ENCODE measurements at places on chromosomes 1 and 21.

DNA sequence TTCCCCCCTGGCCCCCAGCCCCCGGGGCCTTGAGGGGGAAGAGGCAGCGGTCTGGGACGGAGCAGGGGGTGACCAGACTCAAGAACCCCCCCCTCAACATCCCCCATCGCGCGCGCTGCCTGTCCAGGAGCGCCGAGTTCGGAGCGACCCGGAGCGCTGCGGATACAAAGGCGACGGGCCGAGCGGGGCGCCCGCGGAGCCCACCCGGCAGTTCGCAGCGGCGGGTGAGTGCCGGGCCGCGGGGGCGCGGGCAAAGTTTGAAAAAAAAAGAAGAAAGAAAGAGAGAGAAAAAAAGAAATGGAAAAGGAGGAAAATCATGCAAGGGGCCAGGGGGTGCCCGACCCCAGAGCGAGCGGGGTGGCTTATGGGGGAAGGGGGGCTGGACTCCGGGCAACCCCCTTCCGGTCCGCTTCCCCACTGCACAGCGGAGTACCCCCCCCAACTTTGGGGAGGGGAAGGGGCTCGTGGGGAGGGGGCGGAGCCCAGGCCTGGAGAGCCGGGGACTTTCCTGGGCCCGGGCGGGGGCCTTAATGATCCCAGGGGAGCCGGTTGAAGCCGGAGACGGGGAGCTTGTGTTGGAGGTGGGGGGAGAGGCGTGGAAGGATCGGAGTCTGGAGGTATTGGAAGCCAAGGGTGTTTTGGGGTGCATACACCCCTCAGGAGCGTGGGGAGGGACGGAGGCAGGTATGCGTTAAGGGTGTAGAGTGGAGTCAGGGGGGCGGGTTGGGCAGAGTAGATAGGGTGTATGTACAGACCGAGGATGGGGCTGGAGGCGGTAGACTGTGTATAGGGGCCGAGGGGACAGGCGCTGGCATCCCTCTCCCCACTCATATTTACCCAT lies 502 bp downstream of the VANGL2 start:
- DNase-seq = no peak

GRCh38 chr1:151001602-151002001 lies 5.1 kb downstream of the MINDY1 start:
- no peak for DNase-seq

- DNase-seq = no peak
Observed at GRCh38 chr1:248834343-248834940, 3.6 kb upstream of the ZNF672 start.

- DNase-seq = no peak
Observed at GRCh38 chr1:198640174-198640573, 1.3 kb downstream of the PTPRC start.

DNA sequence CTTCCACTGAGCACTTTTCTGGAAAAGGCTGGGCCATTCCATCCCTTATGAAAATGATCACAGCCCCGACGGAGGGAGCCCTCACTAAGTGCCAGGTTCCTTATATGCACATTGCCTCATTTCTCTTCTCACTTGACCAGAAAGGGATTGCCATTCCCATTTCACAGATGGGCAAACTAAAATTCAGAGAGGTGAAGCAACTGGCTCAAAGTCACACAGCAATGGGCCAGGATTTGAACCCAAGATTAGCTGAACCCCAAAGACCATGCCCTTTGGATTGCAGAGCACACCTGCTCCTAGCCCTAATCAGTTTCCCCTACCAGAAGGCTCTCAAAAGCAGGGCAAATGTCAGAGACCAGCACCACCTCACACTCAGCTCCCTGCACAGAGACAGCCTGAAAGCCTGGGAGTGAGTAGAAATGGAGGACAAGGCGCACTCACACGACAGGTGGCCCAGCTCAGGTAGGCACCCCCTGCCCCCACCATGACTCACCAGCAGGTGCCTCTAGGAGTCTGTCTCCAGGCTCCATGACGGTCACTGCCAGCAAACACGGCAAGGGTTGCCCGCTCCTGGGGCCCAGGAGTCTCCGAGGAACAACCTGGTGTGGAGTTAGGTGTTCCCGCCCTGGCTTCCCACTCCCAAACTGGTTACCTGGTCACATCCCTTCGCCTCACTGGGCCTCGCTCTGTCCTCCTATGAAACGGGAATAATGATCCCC lies 21.7 kb downstream of the SDC3 start:
- no peak for DNase-seq

GRCh38 chr1:204314171-204314892 lies 45.4 kb downstream of the PLEKHA6 start:
- no peak for DNase-seq

GRCh38 chr1:204286315-204286714 lies 72.5 kb upstream of the GOLT1A start:
- no peak for DNase-seq

Data from nucleus accumbens (tissue), 56 donors.